Substantia nigra (tissue), 51 donors: ENCODE measurements at places on chromosomes 12 and 14.
A peak's percentile ranks its signal among the peaks of the same experiment; 100 is the strongest.

- DNase-seq, result no peak
Observed at GRCh38 chr12:92362785-92363184, 217.1 kb upstream of the BTG1 start.

DNA sequence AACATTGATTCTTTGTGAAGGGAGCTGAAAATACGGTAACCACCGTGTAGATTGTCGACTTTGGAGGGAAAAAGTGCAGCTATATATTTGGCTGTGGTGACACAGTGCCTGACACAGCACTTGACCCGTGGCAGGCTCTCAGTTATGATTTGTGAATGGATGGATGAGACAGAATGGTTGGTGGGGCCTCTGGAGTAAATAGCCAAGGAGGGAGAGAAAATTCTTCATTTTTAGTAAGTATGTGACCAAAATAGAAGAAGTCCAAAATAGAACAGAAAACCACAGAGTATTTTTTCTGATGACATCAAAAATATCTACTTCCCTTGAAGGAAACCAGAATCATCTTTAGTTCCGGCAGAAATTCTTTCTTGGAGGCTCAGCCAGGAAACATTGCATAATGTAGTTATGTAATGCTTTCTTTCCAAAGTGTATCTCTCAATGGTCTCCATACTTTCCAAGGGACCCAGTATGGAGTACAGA, 82.0 kb upstream of the WSCD2 start:
- no peak for DNase-seq

DNA sequence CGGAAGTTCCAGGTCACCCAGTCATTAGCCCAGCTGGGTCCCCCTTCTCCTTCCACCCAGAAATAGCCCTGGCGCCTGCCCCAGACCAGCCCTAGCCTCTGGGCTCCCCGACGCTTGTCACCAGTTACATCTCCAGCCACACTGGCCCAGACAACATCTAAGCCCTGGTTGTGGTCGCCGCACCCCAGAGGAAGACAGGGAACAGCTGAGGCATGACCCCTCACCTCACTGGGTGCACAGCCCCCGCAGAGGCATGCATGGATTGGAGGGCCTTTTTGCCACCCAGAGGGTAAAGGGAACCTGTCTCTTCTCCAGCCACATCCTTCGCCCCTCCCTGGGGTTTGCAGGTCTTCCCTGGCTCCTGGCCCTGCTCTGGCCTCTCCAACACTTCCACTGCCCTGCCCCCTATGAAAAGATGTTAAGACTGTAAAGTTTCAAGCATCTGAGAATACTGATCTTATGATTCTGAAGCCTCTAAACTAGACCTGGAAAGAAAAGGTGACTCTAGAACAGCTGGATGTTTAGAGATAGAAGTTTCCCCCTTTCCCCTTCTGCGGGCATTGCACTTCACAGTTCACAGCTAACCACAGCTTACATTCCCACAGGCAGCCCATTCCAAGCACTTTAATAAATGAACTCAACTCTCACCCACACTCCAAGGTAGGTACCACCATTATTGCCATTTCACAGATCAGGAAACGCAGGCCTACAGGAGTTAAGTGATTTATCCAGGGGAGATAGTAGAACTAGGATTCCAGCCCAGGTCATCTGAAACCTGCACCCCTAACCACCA, 14.7 kb downstream of the TMEM119 start:
- no peak for DNase-seq

- DNase-seq, result no peak
Observed at GRCh38 chr14:53062856-53063255, 90.3 kb downstream of the DDHD1 start.

DNA sequence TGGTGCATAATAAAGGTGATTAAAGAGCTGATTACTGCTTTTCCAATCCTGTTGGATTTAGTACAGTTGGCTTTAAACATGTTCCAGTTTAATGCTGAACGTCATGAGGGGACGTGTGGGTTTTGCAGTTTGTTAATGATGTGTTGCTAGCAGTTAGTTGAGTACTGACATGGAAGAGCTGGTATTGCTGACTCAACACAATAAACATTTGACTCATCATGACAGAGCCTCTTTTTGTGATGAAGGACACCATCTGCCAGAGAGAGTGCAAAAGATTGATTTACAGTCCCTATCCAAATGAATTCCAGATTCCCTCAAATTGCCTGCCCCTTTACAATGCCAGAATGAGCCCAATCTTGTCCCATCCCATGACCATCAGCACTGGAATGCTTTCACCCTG, 346.2 kb upstream of the PRICKLE1 start:
- DNase-seq, result no peak

GRCh38 chr12:68342966-68343365, 10.8 kb upstream of the MDM1 start:
- no peak for DNase-seq

DNA sequence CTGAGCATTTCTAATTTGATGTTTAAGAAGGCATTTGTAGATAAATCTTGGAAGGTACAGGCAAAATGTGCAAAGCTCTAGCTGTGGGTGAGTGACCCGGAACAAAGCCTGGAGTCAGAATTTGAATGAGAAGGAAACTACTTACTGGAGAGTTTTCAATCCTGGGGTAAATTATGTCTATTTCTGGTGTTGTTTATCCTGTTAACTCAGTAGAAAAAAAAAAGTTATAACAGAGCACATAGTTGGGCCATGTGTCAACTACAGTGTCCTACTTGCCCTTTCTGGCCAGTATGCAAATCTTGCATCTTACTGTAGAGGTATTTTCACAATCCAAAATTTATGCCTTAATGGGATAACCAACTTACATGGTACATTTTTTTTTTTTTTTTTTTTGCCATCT, 182.3 kb downstream of the SYNE2 start:
- DNase-seq, result no peak

GRCh38 chr14:104592785-104593184, 11.8 kb downstream of the TMEM179 start:
- no peak for DNase-seq

- no peak for DNase-seq
Observed at GRCh38 chr14:97416550-97416949, 619.4 kb downstream of the VRK1 start.

GRCh38 chr12:47882781-47883546, 21.8 kb downstream of the VDR start:
- no peak for DNase-seq

GRCh38 chr12:123937707-123938591, 34.7 kb downstream of the CCDC92 start:
- DNase-seq, result no peak

- peak; percentile 28 for DNase-seq
Observed at GRCh38 chr12:6465467-6466183, 4.9 kb downstream of the VAMP1 start.

GRCh38 chr12:75444429-75445136, 36.0 kb upstream of the GLIPR1 start:
- no peak for DNase-seq

- no peak for DNase-seq
Observed at GRCh38 chr12:42828836-42829235, 239.3 kb upstream of the PRICKLE1 start.

- no peak for DNase-seq
Observed at GRCh38 chr12:70048521-70049250, 194.5 kb upstream of the CNOT2 start.
